Anterior cingulate cortex (tissue), 58 donors: ENCODE measurements at places on chromosomes 2 and 18.

GRCh38 chr2:71578767-71579342 is 125.5 kb downstream of the DYSF start:
- peak; percentile 80 for DNase-seq

GRCh38 chr2:209411718-209412117 is 12.1 kb upstream of the MAP2 start:
- no peak for DNase-seq

- DNase-seq = no peak
Observed at GRCh38 chr2:233434666-233435330, 80.5 kb downstream of the DGKD start.

DNA sequence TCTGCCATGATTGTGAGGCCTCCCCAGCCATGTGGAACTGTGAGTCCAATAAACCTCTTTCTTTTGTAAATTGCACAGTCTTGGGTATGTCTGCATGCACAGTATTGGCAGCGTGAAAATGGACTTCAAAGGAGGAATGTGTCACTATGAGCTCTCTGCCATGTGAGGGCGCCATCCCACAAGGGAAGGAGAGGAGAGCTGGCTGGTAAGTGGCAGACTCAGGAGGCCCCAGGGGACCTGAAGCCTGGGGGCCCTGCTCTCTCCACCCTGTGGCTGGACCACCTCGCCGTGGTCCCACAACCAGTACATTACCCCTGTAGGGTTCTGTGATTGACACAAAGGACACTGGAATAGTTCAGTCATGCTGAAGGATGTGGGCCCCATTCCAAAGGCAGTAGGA is 122.1 kb downstream of the RPIA start:
- no peak for DNase-seq

GRCh38 chr2:3282056-3282998 is 95.3 kb downstream of the EIPR1 start:
- peak; percentile 87 for DNase-seq

GRCh38 chr2:222452422-222452950 is 28.1 kb downstream of the SGPP2 start:
- DNase-seq = no peak

DNA sequence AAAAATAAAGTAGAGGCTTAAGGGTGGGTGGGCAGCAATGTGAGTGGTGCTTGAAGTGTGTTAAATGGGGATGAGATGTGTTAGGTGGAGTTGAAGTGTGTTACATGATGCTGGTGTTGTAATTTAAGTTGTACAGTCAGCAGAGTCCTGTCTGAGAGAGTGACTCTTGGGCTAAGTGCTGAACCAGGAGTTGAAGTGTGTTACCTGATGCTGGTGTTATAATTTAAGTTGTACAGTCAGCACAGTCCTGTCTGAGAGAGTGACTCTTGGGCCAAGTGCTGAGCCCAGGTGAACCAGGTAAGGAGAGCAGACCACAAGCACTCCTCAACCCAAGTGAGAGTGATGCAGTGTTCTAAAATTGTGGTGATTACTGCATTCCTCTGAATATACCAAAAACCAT is 40.6 kb downstream of the LCLAT1 start:
- DNase-seq = no peak

- DNase-seq = no peak
Observed at GRCh38 chr2:33158482-33159003, 211.8 kb downstream of the LTBP1 start.

DNA sequence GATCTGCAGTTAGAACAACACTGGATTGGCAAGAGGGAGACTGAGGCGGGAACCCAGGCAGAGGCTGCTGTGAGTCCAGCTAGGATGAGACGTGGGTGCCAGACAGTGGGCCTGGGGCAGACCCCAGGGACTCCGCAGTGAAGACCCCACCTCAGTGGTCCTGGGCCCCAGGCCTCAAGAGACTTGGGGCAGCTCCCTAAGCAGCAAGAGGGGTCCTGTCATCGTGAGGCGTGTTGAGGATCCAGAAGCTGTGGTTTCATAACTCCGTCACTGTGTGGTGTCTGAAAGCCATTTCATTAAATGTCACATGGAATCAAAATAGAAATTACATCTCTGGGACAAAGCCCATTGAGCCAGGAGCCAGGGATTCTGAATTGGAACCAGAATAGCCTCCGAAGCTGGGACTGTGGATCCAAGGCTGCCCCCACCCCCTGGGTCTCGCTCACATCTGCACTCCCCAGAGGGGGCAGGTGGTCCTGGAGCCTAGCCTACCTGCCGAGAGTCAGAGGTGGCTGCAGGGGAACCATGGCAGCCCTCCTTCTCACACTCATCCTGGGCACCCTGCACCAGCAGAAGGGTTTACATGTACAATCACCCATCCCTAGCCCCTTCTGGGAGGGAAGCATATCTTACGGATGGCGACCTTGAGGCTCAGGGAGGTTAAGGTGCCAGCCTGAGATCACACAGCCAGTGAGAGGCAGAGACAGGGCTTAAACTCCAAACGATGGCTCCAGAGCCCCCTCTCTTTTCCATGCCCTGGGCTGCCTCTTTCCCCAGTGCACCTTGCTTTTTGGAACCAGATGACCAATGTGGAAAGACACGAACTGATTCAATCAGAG is 23.2 kb downstream of the RRM2 start:
- DNase-seq = no peak

DNA sequence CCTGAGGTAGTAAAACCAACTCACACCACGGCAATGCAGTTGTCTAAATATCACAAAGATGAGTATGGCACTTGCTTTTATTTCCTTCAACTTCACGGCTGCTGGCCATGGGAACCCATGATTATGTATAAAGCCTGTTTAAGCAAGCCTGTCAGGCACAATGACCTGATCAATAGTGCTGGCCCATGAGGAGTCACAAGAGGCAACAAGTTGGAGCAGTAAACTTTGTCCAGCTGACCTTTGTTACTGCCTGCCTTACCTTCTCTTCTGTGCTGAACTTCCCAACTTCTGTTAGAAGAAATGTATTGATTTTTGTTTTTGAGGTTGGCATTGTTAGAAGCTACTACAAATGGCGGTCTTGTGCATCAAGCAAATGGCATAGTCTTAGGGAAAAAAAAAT is 151.9 kb downstream of the RAB3GAP1 start:
- DNase-seq = no peak

- DNase-seq = no peak
Observed at GRCh38 chr2:183606718-183607085, 482.5 kb downstream of the NUP35 start.
